Stimulated activated CD4-positive, alpha-beta T cell treated with anti-CD3 and anti-CD28 coated beads, Interleukin-1b, Interleukin-23, amount 100 ng/mL, for 1 hour (primary cell): ENCODE measurements at places on chromosomes 1 and 21.

GRCh38 chr1:42937836-42938644 lies 20.6 kb downstream of the SLC2A1 start:
- DNase-seq = no peak

GRCh38 chr1:36349241-36349671 lies 25.8 kb upstream of the EVA1B start:
- no peak for DNase-seq

DNA sequence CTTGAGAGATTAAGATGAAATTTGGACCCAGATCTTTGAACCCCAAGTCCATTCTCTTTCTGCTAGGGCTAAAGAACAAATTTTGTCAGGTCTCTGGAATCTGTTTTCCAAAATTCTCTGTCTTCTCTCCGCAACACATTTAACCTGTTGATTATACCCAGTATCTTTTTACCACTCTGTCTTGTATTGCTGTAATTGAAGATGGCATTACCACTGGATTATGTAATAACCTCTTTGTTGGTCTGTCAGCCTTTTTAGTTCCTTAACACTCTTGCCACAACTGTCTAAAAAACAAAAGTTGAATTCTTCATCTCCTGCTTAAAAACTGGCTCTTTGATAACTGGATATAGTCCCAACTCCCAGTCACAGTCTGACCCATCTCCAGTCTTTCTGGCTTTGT lies 3.0 kb downstream of the SRP9 start:
- no peak for DNase-seq

- DNase-seq = no peak
These were observed 35.6 kb upstream of the USH2A start for GRCh38 chr1:216458812-216459211.

GRCh38 chr1:203619091-203619780 lies 7.4 kb upstream of the ATP2B4 start:
- DNase-seq = no peak

DNA sequence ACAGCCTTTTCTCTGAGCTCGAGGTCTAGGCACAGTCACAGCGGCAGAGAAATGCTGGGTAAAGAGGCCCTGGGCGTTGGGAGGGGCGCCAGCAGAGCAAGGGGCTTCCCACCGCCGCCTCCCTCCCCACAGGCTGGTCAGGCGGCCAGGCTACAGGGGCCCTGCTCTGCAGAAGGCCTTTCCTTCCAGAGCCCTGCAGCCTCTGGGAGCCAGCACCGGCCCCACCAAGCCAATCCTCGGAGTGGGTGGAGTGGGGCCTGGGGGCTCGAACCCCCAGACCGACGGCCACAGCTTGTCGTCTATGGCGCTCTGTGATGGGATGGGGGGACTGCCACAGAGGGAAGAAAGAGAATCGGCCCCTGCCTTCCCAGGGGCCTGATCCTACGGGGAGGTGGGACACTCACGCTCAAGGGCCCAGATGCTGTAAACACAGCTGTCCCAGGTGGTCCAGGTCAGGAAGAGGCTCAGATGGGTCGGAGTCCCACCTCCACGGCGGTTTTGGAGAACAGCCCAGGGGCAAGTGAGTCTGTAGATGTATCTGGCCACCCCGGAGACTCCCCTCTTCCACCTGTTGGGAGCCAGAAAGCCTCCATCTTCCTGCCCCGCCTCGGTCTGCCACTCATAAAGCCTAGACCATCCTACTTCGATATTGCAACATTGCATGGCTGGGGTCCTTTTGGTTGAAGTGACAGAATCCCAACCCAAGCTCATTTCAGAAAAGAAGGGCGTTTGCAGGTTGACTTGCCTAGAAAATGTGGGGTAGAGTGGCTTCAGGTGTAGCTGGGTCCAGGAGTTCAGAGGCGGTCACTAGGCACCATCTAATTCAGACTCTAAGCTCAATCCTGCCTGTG lies 95.6 kb downstream of the SIK1 start:
- DNase-seq = no peak

DNA sequence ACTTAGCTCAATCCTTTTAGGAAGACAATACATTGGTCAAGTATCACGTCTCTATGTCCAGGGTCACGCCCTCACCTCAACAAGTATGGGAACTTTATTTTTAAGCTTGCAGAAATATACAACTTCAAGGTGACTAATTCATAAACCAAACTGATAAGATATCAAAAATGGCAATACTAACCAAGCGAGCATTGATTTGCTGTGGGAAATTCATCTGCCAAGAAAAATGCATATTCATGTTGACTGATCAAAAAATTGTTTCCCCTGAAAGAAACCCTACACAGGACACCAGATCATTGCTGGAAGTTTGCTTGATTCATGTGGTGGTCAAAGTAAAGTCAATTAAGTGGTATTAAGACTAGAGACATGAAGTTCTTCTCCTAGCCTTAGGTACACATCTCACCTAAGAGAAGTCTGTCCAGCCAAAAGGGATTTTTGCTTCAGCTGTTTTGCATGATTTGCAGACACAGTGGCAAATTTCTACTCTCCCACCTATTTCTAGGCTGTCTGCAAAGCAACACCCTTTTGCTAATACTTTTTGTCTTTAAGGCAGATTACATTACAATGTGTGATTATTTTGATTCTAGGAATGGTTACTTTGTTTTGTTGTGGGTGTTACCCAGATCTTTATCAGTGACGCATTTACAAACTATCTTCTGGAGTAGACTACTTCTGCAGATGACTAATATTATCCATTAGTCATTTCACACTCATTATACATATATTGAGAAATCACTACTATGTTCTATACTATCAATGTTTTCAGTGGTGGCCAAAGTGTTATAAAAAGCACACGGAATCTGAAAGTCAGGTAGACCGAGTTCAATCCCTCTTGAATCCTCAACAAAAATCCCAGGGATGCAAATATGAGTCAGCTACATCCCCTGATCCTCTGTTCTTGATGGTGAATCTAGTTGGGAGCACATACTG lies 12.4 kb downstream of the SAMSN1 start:
- DNase-seq = no peak

- no peak for DNase-seq
These were observed 80.5 kb downstream of the RERE start for GRCh38 chr1:8736927-8737326.

DNA sequence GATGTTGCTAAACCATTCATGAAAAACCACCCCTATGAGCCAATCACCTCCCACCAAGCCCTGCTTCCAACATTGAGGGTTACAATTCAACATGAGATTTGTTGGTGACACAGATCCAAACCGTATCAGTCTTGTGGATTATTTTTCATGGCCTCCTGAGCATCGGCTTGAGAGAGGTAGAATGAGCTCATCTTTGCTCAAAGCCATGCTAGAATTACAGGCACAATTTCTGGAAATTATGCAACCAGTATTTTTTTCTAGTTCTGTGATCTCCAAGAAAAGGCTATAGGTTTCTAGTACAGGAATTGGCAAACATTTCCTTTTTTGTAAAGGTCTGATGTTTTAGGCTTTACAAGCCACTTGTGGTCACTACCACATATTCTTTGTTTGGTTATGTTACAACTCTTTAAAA lies 219.4 kb downstream of the DUSP10 start:
- DNase-seq = no peak

DNA sequence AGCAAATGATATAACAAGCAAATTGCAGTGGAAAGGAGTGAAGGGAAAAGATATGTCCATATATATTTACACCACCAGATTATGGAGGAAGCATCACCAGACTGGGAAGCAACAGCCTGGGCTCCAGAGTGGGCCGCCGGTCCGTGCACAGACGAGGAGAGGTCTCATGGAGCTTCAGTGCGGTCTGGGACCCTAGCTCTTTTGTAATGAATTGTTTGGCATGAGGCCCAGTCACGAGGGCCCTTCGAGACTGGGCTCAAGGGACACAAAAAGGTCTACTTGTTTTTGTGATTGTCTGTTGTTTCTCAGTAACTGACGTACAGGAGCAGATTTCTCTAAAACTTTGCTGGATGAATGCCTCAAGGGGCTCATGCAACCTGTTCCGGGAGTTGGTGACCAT lies 12.9 kb upstream of the STUM start:
- DNase-seq = no peak

DNA sequence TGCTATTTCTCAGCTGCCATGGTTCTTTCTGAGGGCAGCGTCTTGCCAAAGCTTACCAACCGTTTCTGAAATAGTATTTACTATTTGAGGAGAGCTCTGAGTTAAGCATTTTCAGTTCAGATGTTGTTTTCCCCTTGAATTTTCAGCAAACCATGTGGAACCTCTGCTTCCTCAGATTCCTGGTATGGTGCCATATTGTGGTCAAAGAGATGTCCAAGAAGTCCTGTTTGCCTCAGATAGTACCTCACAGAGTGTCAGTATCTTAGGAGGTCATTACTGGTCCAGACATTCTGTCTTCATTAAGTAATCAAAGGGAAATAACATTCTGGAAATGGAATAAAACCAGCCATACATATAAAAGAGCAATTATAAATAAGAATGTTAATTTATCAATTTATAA lies 36.6 kb downstream of the VANGL2 start:
- no peak for DNase-seq

GRCh38 chr21:45333583-45334121 lies 46.0 kb upstream of the POFUT2 start:
- DNase-seq = no peak

DNA sequence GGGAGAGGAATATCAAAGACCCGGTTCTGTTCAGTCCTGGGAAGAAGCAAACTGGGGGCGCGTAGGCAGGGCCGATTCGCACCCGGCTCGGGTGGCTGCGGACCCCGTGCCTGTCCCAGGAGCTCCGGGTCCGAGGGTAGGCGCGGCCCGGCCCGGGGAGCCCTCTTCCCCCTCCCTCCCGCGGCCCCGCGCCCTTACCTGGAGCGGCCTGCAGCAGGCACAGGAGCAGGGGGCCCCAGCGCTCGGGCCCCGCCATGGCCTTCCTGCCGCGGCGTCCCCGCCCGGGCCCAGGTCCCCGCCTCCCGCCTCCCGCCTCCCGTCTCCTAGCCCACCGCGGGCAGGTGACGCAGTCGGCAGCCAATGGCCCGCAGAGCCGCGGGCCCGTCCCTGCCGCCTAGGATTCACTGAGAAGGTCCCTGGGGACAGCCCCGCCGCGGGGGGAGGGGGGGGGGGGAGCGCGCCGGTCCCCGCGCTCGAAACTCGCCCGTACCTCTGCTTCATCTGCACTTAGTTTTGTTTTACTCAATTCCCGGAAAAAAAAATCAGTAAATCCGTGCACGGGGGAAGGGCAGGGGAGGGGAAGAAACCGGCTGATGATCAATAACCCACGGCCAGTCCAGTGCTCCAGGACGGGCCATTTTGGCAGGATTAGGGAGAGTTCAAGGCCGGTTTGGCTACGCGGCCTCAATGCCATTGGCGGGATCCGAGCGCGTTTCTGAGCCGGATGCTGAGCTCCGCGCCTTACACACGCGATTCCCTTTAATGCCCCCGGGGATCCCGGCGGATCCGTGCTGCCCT lies at the start of gene IFNLR1:
Gene IFNLR1, minus strand, starts transcription at position 297 of the 798 bp plus-strand sequence. Its CDS starts 41 bp downstream, at position 256.
- DNase-seq = peak; percentile 58

DNA sequence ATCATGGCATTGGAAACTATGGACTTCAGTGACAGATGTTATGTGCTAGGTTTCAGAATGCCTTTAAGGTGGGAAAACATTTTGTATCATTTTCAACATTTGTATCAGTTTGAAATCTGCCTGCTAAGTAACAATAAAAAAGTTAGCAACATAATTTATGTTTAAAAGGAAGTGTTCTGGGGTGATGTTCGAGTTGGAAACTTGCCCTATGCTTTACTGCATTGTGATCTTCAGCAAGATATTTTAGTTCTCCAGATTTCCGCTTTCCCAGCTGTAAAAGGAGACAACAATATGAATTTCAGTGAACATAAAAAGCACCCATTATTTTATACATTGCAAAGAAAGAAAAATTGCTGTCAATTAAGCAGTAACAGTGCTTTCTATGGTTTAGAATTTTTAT lies 187.4 kb downstream of the DISC1 start:
- DNase-seq = no peak

DNA sequence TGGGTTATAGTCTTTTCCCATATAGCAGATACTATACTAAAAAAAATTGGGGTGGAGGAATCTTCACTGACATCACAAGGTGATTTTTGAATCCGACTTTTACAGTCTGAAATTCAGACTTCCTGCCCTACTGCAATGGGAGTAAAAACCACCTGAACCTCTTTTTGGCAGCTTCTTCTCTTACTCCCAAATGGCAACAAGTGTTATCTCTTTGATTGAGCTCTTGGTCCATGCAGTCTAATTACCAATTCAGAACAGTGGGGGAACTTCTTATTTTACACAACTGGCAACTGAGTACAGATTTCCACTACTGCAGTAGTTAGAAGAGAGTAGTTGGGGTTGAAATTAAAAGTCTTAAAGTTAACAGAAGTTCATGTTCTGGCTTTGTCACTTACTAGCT lies 62.3 kb downstream of the MACF1 start:
- no peak for DNase-seq

- DNase-seq = no peak
These were observed 31.0 kb upstream of the IL10 start for GRCh38 chr1:206803221-206803730.

- no peak for DNase-seq
These were observed 78.9 kb upstream of the C1orf174 start for GRCh38 chr1:3978990-3979325.

DNA sequence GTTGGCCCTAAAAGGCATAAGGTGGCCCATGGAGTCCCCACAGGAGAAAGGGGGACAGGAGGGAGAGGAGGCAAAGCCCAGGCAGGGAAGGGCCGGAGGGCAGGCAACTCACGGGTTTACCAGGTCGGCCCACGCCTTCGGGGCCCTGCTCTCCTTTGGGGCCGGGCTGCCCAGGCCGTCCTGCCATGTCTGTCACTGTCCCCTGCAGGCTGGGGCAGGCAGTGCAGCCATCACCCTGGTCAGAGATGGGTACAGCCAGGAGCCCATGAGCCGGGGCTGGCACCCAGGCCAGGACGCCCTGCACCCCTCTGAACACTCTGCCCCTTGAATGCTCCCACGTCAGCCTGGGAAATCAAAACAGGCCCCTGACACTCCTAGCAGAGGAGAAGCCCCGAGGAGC lies 19.8 kb downstream of the COL16A1 start:
- DNase-seq = no peak

DNA sequence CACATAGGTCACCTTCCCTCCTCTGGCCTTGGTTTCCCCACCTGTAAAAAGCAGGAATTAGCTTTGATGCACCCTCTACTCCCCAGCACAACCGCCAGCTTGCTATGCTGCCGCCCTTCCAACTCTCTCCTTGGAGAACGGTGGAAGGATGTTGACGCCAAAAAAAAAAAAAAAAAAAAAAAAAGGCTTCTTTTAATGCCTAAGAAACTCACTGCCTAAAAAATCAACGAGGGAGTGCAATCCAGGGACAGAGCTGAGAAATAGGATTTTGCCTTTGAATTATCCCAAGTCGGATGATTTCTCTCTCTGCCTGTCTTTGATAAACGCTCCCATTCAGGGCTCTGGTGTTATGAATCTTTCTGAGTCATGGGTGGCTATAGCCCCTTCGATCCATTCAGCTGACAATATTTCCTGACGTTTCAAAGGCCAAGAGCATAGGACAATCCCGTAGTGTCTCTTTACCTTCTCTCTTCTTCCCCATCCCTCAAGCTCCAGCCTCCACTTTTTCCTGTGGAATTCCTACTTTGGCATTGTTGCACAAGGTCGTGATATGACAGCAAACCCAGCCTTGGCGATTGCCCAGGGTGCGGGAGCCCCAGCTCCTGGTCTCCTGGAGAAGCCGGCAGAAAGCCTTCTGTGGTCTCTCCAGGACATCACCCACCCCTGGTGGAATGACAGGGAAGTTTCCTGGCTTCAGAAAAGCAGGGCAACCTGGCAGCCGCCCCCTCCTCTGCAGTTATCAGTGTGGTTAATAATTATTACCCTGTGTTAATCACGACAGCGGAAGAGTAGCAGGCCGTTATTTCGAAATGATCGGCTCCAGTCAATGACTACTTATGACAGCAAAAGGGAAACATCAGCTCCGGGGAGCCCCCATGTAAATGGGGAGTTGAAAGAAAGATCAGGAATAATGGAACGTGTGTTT lies 8.0 kb upstream of the PLXNA2 start:
- no peak for DNase-seq

GRCh38 chr21:46325073-46325912 lies 1.3 kb downstream of the PCNT start:
- no peak for DNase-seq
